ENCODE measurements at places on chromosomes 11 and 22.

DNA sequence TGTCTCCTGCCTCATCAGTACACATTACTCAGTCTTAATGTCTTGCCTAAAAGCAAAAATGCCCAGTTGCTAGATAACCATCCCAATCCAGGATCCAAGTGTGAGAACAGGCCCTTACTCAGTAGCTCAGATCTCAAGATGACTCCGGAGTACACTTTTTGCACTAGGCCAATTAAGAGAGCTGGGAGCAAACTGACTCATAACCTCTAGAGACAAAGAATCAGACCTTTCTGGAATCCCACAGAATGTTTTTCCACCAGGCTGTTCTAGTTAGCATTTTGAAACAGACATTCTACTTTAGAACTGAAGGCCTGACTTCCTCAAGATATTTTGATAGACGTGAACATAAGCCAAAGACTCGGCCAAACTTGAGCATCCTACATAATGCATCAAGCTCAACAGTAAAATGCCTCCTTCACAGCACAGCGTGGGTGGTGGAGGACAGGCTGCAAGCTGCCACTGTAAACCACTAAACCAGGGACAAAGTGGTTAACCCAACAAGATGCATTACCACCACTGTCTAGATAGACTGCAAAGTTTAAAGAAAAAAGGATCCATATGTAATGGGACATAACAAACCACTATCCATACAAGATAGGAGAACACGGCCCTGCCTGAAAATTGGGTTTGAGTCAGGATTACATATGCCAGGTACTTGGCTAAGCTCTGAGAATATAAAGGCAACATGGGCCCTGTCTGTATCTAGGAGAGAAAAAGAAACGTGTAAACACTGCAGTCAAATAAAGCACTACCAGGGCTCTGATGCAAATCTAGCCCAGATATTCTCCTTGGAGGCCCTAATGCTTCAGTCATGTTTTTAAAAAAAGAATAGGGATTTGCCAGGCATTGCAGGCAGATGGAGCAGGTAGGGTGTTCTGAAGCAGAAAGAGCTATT lies 48.3 kb downstream of the MYH9 start:
- no peak for DNase-seq

DNA sequence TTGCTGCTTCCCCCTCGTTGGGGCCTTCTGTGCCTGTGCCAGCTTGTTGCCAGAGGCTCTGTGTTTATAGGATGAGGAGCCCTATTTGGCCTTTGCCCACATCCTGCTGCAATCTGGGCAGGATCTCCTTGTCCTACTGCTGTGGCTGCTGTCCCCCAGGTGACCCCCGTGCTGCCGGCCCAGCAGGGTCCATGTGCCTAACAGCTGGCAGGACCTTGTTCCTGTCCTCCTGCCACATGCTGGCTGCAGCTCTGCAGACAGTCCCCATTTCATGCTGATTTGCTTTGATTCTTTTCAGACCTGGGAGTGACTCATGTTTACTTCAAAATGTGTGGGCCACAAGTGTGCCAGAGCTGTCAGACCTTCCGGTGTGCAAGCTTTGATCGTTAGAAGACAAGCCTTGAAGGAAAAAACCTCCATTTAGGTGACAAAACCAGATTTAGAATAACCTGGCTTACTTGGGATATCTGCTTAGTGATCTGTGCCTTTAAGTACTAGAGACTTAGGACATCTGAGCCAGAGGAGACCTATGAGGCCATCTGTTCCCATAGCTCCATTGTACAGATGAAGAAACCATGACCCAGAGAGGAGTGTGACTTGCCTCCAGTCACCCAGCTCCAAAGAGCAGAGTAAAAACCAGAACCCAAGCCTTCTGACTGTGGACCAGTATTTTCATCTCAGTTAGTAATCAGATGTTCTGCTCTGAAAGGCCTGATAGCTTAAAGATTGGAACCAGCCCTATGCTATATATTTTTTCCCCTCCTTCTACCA lies 11.1 kb downstream of the NAV2 start:
- DNase-seq, result peak; percentile 56

GRCh38 chr22:17431179-17431578 lies 61.9 kb downstream of the CECR2 start:
- no peak for DNase-seq

GRCh38 chr11:34397811-34398210 lies 40.0 kb upstream of the ABTB2 start:
- DNase-seq, result no peak

DNA sequence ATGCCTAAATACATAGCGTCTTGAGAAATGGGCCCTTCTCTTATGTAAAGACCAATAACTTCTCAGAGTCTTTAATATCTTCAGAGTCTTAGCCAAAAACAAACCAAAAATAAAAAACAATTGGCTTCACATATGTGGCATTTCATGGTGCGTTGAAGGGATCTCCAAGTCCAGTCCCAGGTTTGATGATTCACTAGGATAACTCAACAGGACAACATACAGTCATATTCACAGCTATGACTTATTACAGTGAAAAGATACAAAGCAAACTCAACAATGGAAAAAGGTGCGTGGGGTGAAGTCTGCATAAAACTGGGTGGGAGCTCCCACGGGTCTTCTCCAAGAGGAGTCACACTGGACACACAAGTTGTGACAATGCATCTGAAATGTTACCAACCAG lies 12.6 kb downstream of the SYTL2 start:
- DNase-seq, result no peak

DNA sequence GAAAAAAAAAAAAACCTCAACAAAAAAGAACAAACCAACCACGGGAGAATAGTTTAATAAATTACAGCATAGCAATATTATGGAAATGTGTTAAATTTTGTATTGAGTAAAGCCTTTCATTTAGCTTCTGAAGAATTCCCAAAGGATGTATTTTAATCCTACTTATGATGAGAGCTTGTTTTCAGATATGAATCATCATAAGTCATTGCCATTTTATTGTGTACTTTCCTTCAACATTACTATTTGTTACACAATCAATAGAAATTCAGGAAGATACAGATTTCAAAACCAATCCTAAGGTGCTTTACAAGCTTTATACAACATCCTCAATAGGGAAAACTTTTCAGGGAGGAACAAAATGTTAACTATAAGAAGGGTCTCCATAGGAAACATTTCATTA lies 200.6 kb upstream of the CTSC start:
- DNase-seq, result no peak
